ENCODE measurements at places on chromosomes 7 and 10. TPM values are rescaled to one million over a fixed set of nuclear protein-coding genes. Genes with fewer than 3 reads are reported as not detected.

DNA sequence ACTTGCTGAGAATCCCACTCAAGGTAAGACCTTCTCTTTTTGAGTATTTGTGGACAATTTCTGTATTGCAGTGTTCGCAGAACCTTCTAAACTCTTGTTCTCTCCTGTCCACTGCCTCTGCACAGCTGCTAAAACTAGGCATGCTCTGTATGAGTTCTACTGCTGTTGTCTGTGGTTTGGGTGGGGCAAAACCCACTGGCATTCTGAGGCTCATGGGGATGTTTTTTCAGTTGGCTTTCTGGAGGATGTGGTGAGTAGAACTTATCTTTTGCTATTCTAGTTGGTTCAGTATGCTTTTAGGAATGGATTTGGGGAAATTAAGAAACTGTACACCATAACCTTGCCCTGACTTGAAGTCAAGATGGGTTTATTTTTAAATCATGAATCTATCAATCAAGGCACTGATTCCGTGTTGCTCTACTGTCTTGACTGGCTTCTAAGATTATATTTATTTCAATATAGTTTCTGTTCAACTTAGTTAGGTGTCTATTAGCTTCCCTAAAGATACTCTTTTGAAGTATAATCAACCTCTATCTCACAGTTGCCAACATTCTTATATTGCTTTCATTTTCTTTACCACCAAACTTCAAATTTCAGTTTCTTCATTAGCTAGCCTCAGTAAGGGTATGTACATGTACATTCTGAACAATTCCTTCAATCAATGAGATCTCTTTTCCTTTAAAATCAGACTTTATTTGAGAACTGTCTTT, 25.0 kb upstream of the C1GALT1 start:
- DNase-seq = peak; percentile 84

DNA sequence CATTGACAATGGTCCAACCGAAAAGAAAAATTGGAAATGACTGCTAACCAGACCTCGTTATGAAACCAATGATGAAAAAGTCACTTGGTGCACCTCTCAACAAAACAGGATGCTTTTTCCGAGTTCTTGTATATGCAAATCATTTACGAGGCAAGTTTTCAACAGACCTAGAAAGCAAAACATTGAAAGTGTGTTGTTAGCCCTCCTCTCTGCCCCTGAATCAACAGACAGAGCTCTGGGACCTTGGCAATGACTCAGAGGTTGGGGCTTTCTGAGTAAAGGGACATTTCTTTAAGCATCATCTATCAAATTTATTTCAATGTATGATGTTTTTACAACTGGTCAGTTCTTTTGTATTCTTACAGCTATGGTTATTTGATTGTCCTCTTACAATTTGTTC, 16.3 kb upstream of the DKK1 start:
- no peak for DNase-seq

DNA sequence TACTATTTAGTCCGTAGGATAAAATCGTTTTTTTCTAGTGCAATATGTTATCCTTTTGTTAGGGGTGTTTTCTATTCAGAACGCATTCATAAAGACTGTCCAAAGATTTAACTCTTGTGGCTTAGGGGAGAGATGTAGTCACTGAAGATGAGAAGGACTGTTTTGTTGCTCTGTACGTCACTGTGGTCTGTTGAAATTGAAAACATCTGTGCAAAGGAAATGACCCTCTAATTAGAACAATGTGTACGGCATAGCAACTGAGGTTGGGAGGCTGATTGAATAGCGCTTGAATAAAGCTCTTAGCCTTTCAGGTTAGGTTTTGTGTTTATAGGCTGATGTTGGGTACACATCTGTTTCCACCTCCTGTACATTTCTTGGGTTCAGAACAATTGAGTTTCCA, 453.4 kb upstream of the AKR1E2 start:
- DNase-seq = peak; percentile 95

DNA sequence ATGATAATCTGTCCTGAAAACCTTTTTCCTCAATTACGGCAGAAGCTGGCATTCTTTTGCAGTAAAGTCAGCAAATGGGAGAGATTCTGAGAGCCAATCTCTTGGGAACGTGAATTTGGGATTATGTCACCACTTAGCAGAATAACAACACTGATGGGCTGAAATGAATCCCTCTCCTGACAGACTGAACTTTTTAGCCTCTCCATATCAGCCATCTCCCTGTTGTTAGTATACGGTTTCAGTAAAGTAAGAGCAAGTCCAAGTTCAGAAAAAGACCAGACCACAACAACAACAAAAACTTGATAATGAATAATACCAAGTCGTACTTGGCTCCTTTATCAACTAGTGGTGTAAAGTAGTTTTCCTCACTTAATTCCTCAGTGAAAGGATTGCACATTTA, 1048.8 kb downstream of the GATA3 start:
- no peak for DNase-seq

DNA sequence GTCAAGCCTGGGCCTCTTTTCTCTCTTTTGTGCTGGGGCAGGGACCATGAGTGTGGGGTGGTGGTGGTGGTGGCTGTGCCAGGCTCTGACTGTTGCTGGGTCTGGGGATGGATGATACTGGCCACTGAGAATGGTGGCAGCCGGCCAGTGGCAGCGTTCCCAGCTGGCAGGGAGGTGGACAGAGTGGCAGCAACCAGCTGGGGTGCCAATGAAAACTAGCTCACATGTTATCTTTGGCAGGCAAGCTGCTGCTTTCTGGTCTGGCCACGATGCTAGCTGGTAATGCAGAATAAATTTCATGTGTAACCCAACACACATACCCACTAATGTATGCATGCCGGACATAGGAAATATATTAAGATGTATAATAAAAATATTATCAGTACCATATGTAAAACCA, 95.0 kb upstream of the SLC26A5 start:
- DNase-seq = peak; percentile 3

DNA sequence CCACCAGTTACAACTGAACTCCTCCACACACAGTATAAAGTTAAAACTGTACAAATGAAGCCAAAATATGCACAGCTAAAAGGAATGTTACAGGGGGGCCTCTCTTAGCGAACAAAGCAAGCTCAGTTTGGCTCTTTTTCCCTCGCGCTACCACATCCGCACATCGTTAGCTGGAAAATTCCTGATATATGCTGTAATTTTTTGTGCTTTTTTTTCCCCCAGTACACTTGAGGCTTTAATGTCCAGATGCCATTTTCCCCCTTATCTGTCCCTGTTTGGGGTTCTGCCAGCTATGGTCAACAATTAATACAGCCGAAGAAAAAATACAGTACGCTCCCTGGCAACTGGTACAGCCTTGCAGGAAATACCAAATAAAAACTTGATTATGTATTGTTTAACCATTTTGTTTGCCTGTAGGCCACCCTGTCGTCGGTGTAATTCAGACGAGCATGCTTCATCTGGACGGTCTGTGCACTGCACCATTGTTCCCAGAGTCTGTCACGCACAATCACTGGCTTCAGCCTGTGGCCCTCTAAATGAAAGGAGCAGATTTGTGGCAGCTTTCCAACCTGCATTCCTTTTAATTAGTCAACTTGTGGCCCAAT, 108.1 kb upstream of the FAM133B start:
- DNase-seq = peak; percentile 81

- no peak for DNase-seq
Measured at GRCh38 chr7:64879800-64880199, 23.3 kb upstream of the ZNF273 start.

- no peak for DNase-seq
Measured at GRCh38 chr10:34959321-34959720, 130.8 kb downstream of the CUL2 start.

DNA sequence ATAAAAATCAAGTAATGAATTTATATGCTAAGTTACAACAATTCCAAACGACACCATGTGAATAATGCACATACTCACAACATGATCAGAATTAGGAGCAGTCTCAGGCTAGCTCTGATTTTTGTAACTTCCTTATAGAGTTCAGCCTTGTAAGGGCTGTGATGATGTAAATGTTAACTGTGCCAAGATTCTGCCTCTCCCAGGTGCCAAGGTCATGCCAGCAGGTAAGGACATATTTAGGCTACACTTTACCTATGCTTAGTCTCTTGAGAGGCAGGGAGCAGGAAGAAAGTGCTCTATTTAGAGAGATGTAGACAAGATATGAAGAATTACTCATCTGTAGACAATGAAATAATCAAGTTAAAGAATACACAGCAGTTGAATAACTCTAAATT, 53.6 kb upstream of the AGR3 start:
- peak; percentile 45 for DNase-seq

DNA sequence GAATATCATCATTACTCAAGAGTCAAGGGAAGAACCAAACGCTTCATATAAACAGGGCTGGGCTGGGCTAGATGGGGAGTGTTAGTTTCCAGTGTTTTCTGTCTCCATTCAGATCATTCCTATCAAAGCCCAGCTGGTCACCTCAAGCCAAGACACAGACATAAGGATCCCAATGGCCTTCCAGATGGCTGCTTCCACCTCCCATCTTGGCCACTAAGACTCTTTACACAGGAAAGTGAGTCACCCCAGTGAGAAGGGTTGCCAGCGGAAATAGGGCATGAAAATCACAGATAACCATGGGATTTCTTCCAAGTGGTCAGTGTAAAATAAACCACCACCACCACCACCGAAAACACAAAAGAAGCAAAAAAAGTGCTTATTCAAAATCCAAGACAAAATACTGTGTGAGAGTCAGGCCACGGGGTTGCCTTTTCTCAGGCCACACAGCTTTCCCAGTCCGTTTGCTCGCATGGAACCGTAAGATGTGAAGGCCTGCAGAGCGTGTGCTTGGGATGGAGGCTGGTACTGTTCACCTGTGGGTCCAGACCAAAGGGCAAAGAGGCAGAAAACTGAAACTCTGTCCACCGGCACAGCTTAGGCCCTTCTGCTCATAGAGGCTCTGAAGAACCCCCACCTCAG, 5.6 kb downstream of the PRSS2 start:
- peak; percentile 54 for DNase-seq

DNA sequence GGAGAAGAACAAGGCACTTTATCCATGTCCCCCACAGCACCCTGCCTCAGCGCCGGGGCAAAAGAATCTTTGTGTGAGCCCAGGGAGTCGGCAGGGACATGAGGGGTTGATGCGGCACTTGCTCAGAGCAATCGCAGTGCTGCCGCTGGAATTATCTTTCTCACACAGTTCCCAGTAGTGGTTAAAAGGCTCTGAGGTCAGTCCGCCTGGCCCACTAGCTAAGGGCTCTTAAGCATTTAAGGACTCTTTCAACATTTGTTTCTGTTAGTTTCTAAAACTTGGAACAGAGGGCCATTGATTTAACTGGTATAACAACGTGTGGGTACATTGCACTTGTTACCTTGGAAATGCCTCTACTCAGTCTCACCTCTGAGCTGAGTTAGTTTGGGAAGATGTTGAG, 208.0 kb upstream of the C7orf33 start:
- no peak for DNase-seq

- no peak for DNase-seq
Measured at GRCh38 chr7:132180481-132180880, 395.8 kb downstream of the PLXNA4 start.

DNA sequence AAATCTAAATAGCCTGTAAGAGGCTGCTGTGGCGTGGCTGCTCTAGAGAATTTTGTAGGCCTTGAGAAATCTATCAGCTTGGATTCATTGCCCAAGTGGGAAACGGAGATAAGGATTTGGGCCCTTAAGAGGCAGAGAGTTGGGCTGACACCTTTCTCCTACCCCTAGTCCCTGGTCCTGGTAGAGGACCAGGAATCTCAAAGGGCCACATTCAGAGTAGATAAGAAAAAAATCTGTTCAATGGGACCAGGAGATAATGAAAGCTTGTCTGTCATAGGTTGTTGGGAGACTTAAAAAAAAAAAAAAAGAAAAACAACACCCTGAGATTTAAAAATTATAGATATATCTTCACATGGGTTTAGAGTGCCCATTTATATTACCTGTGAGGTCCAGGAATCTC, 17.8 kb downstream of the TMEM209 start:
- DNase-seq = no peak

- peak; percentile 99 for DNase-seq
Measured at GRCh38 chr10:6778992-6779701, 199.1 kb upstream of the PRKCQ start.

The SYCE1 gene
- not detected for total RNA-seq

The SORCS1 gene
- not detected for total RNA-seq

- DNase-seq = no peak
Measured at GRCh38 chr7:126236261-126236660, 1016.5 kb downstream of the GRM8 start.

GRCh38 chr10:60892571-60892970, 51.4 kb downstream of the RHOBTB1 start:
- no peak for DNase-seq

DNA sequence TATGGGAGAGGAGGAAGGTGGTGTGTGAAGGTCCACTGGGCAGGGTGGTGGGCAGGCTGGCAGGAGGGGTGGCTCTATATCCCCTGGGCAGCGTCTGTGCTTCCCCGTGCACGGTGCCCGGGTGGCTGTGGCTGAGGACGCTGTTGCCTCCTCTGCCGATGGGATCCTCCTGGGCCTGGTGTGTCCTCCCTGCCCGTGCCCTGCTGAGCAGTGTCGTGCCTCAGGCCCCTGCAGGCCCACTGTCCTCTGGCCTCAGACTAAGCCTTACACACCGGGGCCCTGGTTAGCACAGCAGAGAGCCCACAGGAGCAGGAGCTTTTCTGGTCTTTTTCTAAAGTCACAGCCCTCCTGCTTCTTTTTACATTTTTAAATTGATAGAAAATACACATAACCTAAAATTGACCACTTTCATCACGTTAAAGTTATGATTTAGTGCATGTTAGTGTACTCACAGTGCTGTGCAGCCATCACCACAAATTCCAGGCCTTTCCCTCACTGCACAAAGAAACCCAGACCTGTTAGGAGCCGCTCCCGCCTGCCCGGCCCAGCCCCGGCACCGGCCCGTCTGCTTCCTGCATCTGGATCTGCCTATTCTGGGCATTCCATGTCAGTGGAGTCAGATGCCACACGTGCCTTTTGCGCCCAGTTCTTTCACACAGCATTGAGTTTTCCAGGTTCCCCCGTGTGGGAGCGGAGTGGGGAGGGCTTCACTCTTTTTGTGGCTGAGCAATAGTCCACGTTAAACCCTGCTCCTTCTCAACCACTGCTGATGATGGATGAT, 19.4 kb downstream of the PFKFB3 start:
- peak; percentile 80 for DNase-seq

GRCh38 chr7:123681561-123681960, 25.9 kb downstream of the LMOD2 start:
- DNase-seq = no peak

The STEAP2 gene
- 30.6 TPM for total RNA-seq

The ADARB2 gene
- total RNA-seq = not detected
